K562 (cell line): ENCODE measurements at places on chromosomes 12 and 14. TPM values are rescaled to one million over a fixed set of nuclear protein-coding genes. Genes with fewer than 3 reads are reported as not detected.

GRCh38 chr12:57549203-57549908 is 488 bp upstream of the KIF5A start:
- no peak for DNase-seq

DUSP6 gene
- 0.03 and 0.04 TPM in 2 replicates for polyA plus RNA-seq

RFLNA gene
- not detected in 2 replicates for polyA plus RNA-seq

- DNase-seq, result no peak
These were observed 39.8 kb downstream of the GPR135 start for GRCh38 chr14:59425322-59425935.

GRCh38 chr12:27505761-27506160 is 18.2 kb upstream of the PPFIBP1 start:
- no peak for DNase-seq

NEUROD4 gene
- polyA plus RNA-seq, result not detected in 2 replicates
